ENCODE measurements at places on chromosomes 12 and 14.

GRCh38 chr14:65170318-65170717, 68.0 kb upstream of the MAX start:
- DNase-seq: no peak

DNA sequence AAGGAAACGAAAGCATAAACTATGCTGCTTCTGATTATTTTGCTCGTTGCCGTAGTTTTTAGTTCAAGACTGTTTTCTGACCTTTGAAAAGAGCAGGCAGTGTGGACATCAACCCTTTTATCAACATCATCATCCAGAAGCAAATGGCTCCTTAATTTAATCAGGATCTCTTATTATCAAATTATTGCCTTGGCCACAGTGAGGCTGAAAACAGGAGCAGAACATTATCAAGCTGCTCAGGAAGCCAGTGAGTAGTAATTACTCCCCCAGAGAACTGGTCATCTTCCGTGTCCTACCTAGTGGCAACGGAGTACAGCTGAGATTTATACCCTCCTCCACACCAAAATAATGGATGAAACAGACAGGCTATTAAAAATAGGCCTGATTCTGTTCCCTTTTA, 2.2 kb upstream of the DIABLO start:
- no peak for DNase-seq

GRCh38 chr14:80354860-80355581, 143.7 kb upstream of the DIO2 start:
- no peak for DNase-seq

- no peak for DNase-seq
These were observed 10.7 kb upstream of the STX2 start for GRCh38 chr12:130849561-130850417.

DNA sequence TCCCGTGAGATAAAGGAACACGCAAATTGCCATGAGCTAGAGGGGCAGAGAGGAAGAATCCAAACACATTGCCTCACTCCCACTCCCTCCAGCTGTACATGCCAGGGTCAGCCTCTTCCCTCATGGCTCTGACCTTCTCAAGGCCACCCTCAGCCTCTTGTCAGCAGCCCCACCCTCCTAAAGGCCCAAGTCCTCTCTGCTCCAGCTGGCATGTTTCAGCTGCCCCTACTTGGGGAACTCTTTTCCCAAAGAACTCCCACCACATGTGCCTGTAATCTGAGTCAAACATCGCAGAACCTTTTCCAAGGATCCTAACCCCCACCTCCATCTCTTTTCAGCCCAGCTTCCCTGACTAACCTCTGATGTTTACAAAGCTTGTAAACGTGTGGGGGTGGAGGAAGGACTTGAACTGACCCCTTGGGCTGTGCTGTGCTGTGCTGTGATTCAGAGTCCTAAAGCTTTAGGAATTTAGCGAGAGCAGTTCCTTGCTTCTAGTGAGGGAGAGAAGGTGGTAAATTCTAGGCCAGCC, 7.3 kb upstream of the CACNB3 start:
- DNase-seq: no peak

DNA sequence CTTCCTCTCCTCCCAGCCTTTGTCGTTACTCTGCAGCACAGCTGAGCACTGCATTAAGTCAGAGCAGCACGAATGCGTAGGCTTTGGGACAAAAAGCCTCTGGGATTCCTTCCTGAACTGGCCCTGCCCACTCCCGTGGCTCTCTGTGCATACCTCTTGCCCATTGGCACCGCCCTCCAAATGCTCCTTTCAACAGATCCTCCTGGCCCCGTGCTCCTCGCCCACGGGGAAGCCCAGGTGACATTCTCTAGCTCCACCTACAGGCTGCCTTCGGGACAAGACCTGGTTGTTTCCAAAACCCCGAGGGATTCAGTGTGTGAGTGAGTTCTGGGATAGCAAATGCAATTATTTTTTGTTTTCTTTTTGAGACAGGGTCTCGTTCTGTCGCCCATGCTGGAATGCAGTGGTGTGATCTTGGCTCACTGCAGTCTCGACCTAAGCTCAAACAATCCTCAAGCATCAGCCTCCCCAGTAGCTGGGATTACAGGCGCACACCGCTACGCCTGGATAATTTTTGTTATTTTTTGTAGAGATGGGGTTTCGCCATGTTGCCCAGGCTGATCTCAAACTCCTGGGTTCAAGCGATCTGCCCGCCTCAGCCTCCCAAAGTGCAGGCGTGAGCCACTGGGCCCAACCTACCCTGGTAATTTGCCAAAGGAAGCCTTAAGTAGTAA, 17.9 kb upstream of the TDRD9 start:
- DNase-seq: no peak

GRCh38 chr14:56131004-56131864, 13.0 kb downstream of the PELI2 start:
- DNase-seq: no peak

DNA sequence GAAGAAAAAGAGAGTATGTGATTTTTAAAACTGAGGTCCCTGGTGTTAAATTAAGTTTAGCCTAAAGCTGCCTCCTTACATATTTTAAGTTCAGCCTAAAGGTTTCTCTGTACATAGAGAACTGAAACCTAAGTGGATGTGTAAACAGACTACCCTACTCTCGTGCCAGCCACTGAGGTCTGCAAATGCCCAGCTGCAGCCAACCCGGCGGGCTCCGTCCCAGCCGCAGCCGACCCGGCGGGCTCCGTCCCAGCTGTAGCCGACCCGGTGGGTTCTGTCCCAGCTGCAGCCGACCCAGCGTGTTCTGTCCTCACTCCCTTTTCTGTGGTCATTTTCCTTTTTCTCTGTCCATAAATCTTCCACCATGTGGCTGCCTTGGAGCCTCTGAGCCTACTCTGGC, 97.2 kb upstream of the SFSWAP start:
- DNase-seq: no peak

Measured in cortex of kidney (tissue), 1 donor.